Cortex of kidney (tissue), 1 donor: ENCODE measurements at places on chromosomes 5 and 9.

DNA sequence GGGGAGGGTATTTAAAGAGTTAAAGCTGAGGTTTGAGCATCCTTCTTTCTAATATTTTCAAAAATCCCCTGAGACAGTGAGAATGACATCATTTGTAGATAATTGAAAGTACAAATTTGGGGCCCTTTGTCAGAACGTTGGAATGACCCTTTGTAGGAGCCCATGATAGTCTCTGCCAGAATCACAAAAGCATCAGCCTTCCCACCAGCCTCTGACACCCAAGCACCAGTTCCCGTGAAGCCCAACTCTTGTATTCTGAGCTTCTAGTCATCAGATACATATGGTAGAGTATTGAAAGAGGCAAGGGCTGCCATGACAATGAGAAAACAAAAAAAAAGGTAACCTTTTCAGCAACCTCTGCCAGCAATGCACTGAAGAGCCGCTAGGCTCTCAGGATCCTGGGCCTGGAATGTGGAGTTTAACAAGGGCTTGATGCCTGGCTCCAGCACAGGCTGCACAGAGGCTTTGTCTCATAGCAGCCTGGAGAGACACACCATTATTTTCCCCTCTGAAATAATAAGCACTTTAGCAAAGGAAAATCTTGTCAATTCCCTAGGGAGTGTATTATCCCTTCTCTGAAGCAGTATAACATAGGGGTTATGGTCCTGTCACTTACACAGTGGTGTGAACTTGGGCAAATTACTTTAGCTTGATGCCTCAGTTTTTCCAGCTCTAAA, 114.4 kb downstream of the ZNF608 start:
- DNase-seq: no peak

GRCh38 chr5:111584651-111585050, 72.3 kb upstream of the STARD4 start:
- no peak for DNase-seq

DNA sequence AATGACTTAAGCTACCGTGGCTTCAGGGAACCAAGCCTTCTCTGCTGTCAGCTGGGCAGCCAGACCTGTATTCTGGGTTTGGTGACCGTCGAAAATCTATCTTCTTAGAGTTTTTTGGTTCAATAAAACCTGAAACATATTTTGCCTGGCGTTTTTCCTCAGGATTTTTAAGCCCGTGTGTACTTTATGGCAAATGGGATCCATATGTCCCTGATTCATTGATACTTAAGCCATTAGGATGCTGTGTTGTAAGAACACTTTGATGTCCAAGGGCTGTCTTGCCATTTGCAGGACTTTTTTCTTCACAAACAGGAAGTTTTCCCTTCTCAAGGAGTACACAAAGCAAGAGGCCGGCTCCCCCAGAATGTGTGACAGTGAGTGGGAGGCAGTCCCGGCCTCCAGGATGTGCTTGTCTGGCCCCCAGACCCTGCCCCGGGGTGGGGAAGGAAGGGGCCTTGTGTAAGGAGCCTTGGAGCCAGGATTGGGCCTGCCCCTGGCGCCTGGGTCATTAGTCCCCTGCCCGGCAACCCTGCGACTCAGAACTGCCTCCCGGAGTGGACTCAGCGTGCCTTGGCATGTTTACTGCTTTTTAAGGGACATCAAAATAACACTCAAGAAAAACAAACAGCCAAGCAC, 83.4 kb upstream of the SMIM23 start:
- no peak for DNase-seq

DNA sequence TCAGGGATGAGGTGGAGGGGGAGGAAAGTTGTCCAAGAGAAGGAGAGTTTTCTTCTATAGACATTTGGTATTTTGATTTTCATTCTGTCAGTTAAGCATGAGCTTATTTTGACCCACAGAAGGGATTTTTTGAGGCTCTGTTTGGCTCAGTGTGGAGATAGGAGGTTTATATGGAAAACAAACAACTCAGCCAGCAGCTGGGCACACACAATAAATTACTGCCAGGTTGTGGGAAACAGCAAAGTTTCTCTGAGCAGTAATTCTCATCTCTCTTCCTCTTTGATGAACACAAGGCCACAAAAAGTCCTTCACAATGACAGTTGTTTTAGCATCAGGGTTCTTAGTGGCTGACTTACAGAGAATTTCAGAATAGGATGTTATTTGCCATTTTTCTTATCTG, 486.1 kb downstream of the KDM4C start:
- no peak for DNase-seq

DNA sequence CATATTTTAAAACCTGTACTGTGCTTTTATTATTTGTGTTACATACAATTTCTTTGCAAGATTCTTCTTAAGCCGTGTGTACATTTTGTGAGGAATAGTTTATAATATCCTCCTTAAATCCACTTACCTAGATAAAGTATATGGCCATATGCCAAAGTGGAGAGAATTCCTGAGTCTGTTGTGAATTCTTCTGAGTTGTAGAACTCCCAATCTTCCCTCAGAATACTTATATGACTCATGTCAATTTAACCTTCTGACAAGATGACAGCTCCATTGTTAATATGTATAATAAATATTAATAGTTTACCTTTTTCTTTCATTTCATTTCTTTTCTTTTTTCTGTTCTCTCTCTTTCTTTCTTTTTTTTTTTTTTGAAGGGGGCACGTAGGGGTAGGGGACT, 6.0 kb upstream of the RICTOR start:
- DNase-seq: no peak

DNA sequence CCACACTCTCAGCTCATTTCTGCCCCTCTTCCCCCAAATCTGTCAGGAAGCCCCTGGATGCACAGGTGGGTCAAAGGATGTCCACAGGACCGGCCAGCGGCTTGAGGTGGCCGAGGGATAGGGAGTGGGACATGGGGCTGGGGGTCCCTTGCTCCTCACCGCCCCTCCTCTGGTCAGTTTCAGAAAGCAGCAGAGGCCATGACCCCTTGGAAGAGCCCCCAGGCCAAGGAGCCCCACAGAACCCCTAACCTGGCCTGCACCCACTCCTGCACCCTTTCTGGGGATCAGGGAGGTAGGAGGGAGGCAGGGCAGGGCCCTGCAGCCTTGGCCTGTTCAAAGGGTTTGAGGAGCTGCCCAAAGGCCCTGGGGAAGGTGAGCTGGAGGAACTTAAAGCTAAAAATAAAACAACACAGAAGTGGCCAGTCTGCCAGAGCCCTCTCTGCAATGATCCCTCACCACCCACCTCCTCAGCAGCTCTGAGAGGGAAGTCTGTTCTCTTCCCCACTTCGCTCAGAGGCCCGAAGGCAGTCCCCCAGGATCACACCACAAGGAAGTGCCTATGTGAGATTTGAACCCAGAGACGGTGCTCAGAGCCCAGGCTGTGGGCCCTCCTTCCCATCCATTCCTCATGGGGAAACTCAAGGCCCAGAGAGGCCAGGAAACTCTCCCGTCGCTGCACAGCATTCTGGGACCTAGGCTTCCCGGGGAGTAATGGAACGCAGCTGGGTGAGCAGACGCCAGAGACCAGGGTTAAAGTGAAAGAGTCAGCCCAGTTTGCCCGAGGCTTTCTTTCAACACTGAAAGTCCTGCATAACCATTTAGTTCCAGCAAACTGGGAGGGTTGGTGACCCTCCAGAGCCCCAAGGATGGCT, 910 bp downstream of the ENG start:
- DNase-seq: no peak

DNA sequence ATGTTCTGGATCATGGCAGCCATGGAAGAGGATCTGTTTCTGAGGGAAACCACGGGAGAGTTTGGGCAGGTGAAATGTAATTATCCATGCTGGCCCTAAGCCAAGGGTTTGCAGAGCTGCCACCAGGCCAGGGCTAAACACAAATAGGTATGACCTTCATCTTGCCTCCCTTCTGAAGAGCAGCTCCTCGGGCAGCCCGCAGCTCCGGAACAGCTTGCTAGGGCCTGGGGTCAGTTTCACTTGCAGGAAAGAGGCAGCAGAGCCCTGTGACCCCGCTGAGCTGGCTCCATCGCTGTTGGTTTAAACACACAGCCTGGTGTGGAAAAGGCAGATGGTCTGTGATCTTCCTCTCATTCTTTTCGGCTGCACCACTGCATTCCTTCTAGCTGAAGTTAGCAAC, 141.4 kb downstream of the TMEM38B start:
- no peak for DNase-seq

DNA sequence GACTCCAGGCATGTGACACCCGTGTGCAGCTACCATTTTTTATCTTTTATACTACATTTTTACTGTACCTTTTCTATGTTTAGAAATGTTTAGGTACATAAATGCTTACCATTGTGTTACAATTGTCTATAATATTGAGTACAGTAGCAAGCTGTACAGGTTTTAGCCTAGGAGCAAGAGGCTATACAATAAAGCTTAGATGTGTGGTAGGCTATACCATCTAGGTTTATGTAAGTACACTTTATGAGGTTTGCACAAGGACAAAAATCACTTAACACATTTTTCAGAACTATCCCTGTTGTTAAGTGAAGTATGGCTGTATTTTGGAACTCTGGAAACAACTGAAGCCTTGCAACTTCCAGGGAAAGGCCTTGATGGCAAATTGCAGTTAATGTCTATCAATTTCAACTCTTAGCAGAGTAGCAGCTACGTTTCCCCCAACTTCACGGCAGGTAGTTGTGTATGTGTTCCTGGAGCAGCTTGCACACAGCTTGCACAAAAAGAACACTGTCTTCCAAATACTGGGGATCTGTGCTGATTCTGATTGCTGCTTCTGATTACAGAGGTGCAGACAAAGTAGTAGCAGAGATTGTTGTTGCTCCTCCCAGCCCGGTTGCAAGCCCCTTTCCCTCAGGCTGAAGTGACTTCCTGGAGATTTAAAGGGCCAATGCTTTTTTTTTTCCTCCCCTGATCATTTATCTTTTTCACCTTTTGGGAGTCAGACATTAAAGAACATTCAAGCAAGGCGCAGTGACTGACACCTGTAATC, 30.0 kb downstream of the SIL1 start:
- DNase-seq: no peak

DNA sequence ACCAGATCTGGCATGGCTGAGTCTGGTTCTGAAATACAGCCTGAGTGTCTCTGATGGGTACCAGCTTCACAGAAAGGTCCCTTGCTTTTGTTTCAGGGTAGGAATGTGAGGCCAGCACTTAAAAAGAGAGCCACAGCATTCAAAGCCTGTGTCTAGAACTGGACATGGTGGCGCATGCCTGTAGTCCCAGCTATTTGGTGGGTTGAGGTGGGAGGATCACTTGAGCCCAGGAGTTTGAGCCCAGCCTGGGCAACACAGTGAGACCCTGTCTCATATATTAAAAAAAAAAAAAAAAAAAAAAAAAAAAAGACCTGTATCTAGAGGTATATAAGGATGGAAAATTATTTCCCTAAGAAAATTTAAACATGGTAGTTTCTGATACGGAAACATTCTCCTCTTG, 202.3 kb downstream of the GAPVD1 start:
- no peak for DNase-seq

DNA sequence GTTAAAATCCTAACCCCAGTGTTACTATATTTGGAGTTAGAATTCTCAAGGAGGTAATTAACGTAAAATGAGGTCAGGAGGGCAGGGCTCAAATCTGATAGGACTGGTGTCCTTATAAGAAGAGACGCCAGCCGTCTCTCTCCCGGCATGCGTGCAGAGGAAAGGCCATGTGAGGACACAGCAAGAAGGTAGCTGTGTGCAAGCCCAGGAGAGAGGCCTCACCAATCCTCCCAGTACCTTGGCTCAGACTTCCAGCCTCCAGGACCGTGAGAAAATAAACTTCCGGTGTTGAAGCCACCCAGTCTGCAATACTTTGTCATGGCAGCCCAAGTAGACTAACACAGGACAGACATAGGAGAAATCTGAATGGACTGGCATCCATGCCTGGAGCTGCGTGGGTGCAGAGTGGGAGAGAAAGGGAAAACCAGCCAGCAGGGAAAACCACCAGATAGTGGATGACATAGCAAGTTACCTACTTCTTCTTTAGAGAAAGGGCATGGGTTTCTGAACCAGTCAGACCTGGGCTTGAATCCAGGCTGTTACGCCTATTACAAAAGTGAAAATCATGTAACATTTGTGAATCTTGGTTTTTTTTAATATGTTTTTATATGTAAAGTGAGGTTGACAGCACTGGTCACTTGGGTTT, 89.2 kb downstream of the FSTL4 start:
- no peak for DNase-seq

- no peak for DNase-seq
These were observed 63.2 kb downstream of the SNX24 start for GRCh38 chr5:122908662-122909061.

- no peak for DNase-seq
These were observed 7.9 kb downstream of the PPP1R26 start for GRCh38 chr9:135487281-135488012.

DNA sequence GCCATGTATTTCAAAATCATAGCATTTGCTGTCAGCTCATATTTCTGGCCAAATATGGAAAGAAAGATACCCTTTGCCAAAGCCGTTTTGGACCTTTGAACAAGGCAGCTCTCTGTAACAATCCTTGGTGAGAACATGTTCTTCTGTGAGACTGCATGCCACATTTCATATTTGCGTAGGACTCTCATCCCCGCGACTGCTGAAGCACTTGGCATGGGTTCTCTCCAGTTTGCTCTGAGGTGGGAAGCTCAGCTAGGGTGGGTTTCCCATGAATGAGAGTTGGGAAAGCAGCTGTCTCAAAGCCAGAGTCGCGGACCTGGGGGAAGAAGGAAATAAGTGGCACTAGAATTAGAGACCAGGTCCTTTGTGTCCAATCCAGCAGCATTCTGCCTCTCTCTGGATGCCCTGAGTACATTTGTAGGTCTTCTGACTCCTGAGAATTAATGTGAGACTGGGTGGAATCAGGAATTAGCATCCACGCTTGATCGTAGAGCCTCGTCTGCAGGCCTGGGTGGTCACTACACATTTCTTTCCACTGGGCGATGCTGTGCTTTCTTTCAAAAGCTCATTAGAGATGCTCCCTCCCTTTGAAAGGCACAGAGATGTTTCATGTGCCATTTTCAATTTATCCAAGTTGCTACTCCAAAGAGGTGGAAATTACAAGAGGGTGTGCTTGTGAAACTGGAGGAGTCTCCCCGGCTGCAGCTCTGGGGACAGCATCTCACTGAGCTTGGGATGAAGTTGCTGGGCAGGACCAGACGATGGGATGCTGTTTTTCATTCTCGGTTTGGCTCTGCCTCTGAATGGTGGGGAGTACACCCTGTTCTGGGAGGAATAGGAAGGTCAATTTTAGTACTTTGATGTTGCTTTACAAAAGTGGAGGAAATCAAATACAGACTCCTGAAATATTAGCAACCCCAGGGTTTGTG, 197.2 kb downstream of the GADD45G start:
- no peak for DNase-seq
